ENCODE measurements at places on chromosomes 1 and 21.

- no peak for DNase-seq
Measured at GRCh38 chr1:26470878-26471497, 1.3 kb upstream of the HMGN2 start.

DNA sequence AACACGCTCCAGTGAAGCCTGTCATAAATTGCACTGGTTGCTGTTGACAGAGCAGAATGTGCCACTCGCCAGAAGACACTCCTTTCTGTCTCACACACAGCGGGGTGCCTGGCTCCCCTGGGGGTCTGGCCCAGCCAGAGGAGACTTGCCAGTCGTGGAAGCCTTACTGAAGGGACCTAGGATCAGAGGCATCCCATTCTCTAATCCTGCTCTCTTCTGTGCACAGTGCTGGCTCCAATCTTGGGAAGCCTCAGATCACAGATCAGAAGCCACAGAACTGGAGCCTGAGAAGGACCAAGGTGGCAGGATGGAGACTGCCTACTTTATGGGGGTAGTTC, 1.4 kb downstream of the SLC9A1 start:
- DNase-seq = no peak

- no peak for DNase-seq
Measured at GRCh38 chr1:7252411-7253117, 467.3 kb downstream of the CAMTA1 start.

- DNase-seq = no peak
Measured at GRCh38 chr1:234561319-234561718, 48.7 kb downstream of the IRF2BP2 start.

GRCh38 chr1:58576727-58577653, at the start of gene TACSTD2:
TACSTD2 (minus strand) TSS chr1:58577252; CDS start chr1:58577156, 96 bp downstream.
- no peak for DNase-seq

- no peak for DNase-seq
Measured at GRCh38 chr1:15022048-15022447, 131.5 kb upstream of the TMEM51 start.

DNA sequence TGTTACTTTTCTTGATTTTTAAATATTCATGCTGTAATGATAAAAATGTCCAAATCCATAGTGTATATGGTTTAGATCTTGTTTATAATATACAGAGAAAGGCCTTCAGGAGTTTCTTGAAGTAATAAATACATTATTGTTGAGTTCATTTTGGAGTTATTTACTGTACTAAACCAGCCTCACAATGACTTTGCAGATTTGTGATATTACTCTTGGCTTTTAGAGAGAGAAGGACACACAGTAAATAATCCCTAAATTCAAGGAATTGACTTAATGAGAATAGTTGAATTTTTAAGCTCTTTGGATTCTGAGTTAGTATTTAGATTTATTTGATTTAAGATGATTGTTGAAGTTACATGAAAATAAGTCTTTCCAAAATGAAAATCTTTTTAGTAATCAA, 38.9 kb downstream of the RABGAP1L start:
- DNase-seq = no peak

- DNase-seq = no peak
Measured at GRCh38 chr1:16986962-16987361, 6.5 kb upstream of the MFAP2 start.

DNA sequence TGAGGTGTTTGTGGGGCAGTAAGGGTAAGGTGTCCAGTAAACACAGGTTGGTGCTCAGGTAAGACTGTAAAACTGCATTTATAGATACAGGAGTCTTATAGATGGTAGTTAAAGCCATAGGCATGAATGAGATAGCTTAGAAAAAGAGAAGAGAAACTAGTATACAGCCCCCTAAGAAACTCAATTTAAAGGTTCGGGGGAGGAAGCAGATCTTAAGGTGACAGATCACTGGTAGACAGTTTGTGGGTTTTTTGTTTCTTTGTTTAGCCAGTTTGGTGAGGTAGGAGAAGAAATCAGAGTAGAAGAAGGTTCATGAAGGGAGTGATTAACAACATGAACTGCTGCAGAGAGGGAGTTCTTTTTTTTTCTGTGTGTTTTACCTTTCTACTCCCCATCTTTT, 6.1 kb upstream of the AGO3 start:
- DNase-seq = no peak

DNA sequence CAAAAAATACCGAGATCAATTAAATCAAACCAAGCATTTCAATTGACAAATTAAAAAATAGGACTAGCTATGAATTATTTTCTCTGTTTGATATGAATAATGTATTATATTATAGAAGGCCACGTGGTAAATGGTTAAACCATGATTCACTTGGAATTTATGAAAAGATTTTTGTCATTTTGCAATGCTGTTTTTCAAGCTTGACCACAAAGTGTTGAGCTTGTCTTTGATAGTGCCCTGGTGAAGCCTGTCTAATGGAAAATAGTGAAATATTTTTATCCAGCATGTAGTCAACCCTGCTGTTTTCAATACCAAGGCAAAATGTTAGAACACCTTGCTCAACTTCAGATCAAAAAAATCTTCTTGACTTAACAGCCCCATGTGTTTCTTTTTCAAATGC, 288.0 kb upstream of the PRMT6 start:
- no peak for DNase-seq

DNA sequence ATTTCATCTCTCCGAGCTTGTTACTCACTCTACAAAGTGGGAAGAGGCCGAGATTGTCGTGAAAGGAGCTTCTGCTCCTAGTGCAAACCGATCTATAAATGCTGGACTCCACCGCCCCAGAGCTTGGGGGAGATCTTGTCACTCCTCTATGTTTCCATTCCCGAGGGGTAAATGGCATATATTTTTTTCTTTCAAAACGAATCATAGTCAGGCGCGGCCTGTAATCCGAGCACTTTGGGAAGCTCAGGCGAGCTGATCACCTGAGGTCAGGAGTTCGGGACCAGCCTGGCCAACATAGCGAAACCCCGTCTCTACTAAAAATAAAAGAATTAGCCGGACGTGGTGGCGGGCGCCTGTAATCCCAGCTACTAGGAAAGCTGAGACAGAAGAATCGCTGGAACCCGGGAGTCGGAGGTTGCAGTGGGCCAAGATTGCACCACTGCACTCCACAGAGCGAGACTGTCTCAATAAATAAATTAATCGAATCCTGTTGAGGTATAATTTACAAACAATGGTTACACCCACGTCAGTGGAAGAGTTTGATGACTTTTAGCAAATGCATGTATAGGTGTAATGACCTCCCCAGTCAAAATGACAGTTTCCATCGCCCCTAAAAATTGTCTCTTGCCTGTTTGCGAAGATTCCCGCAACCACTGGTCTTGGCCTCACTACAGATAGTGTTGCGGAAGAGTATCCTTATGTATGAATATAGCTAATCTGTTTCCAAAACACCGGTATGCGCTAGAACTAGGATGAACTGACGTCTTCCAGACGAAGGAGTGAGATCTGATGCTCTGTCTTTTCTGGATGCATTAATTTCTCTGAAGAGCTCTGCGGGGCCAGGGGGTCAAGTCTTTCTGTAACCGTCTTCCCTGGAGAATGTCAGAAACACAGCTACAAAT, 840 bp upstream of the HEATR1 start:
- DNase-seq = no peak

DNA sequence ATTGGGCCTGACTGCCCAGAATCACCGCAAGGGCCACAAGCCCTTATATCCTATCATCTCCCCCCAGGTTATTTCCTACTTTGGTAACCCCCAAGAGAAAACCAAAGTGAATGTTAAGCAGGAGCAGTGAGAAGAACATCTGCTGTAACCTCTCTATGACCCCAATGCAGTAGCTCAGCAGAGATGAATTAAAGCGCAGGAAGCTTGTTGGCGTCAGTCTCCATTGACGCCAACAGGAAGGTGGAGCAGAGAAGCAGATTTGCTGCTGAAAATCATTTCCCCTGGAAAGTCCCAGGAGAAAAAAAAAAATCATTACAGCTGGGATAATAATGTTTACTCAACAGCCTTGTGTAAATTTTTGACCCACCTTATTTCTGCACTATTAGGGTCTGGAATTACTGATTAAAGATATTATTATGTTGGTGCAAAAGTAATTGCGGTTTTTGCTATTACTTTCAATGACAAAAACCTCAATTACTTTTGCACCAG, 33.2 kb upstream of the FAM163A start:
- DNase-seq = peak; percentile 23

DNA sequence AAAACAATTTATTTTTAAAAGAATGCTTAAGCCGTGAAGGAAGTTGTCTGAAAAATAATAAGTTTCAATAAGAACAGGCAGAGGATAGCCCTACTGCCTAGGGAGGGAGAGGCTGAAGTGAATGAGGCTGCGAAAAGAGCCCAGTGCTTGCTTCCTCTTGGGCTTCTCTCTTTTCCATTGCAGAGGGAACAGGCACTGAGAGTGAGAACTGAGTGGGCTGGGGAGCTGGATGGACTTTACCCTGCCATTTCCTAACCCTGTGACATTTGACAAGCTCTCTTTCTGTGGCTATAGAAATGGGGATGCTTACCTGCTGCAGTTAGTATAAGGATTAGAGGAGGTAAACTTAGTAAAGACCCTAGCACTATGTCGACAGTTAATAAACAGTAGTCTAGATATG, 30.0 kb downstream of the TENT5C start:
- no peak for DNase-seq

- no peak for DNase-seq
Measured at GRCh38 chr1:19901653-19902052, 19.5 kb downstream of the OTUD3 start.

- no peak for DNase-seq
Measured at GRCh38 chr1:245978915-245979314, 528.2 kb downstream of the SMYD3 start.

- no peak for DNase-seq
Measured at GRCh38 chr1:21823206-21823979, 11.3 kb downstream of the LDLRAD2 start.

DNA sequence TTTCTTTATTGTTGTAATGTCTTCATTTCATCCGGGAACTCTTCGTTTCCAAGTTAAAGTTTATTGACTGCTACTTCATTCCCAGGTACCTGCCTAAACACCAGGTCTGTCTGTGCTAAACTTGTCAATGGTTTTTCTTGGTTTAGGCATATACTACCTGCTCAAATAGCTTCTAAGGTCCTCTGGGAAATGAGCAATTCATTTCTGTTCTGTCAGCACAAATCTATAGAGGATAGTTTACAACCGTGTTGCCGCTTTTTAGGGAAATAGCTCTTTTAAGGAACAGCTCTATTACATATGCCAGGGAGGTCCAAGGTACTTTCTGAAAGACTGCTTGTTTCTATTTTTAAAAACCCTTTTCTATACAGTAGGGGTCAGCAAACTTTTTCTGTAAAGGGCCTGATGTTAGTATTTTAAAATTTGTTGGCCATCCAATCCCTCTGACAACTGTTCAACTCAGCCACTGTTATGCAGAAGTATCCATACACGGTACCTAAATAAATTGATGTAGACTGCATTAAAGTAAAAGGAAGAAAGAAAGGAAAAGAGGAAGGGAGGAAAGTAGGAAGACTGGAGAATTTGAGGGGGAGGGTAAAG, 222.7 kb upstream of the PTBP2 start:
- no peak for DNase-seq

DNA sequence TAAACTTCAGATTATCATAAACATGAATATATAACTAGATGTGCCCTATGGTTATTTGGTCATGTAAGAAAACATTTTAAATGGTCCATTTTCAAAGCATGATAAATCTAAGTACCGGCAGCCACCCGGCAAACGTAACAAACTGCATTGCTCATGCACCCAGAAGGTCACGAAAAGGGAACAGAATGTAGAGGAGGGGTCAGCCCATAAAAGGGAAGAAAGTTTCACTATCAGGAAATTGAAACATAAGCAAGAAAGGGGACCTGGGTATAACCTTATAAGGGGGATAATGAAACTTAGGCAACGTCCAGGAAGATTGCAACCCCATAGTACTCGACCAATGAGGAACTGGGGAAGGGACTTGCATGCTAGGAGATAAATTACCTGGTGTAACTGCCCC, 421.2 kb upstream of the ZRANB2 start:
- no peak for DNase-seq

GRCh38 chr1:230278871-230279582, 147.1 kb downstream of the PGBD5 start:
- DNase-seq = no peak

GRCh38 chr1:80293818-80294217, 1287.3 kb upstream of the ADGRL4 start:
- DNase-seq = no peak

GRCh38 chr21:40143822-40144525, 276.7 kb downstream of the PCP4 start:
- peak; percentile 17 for DNase-seq

DNA sequence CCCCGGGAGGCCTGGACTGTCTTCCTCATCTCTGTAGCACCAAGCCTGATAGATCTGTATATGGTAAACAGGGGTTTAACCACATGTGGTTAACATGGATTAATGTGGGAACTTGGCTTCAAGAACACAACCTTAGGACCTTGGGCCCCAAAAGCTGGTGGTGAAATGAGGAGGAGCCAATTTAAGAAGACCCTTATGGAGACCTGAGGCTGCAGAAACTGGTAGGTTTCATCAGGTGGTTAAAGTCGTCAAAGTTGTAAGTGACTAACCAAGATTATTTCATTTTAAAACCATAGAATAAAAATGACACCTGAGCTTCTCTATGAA, 14.0 kb downstream of the THEMIS2 start:
- DNase-seq = no peak

DNA sequence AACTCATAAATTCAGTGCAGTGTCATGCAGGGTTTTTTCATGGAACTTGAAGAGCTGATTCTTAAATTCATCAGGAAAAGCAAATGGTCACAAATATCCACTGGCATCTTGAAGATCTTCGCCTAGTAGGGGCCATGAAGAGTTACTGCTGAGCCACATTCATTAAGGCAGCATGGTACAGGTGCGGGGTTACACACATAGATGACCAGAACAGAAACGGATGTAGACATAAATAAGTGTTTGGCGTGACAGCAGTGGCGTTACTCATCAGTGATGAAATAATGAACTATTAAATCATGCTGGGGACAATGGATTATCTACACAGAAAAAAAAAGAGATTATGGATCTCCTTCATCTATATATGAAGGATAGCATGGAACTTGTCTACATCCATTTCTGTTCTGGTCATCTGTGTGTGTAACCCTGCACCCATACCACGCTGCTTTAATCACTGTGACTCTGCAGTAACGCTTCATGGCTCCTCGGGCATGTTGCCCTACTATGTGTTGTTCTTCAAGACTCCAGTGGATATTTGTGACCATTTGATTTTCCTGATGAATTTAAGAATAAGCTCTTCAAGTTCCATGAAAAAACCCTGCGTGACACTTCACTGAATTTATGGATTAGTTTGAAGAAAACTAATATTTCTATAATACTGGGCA, 161.3 kb downstream of the GALNT2 start:
- no peak for DNase-seq

DNA sequence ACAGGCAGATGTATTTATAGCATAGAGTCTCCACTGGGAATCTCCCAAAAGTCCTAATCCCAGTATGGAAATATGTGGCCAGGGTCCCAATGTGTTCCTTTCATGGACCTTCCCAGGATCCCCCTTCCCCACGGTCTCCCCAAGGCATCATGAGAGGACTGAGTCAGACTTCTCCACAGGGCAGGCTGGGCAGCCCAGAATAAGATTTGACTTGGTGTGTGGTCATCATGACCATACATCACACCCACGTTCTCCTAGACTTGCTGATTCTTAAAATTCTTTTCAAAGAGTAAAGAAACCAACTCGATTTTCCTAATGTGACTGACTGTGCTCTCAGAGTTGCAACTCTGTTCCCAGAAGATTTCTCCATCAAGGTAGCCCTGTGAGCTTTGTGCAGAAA, 93.9 kb upstream of the CD34 start:
- DNase-seq = no peak

- DNase-seq = no peak
Measured at GRCh38 chr21:34724131-34724856, 55.5 kb downstream of the CLIC6 start.

- no peak for DNase-seq
Measured at GRCh38 chr1:39720094-39720999, 18.3 kb upstream of the PPIE start.

- DNase-seq = no peak
Measured at GRCh38 chr1:55061000-55061705, 21.8 kb downstream of the PCSK9 start.

Measured in activated CD4-positive, alpha-beta T cell treated with anti-CD3 and anti-CD28 coated beads, Interleukin-2, amount 50 U/mL, for 1 hour (primary cell).